ENCODE measurements at places on chromosomes 1 and 21.
A peak's percentile ranks its signal among the peaks of the same experiment; 100 is the strongest.

DNA sequence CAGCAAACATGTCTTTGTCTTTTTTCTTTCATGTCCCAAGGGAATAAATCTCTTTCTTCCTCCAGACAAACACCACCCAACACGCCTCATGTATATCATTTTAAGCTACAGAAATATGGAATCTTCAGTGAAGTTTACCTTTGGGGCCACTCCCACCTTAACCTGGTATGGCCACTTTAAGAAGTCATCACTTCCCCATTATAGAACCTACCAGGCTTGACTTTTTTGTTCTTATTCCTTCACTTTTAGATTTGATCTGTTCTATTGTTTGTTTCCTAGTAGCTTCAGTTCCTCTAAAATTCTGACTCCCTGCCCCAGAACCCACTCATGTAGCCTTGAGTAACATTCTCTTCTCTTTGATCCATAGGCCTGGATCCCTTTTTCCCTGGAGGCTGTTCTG is 226.3 kb downstream of the HLX start:
- DNase-seq, result no peak

DNA sequence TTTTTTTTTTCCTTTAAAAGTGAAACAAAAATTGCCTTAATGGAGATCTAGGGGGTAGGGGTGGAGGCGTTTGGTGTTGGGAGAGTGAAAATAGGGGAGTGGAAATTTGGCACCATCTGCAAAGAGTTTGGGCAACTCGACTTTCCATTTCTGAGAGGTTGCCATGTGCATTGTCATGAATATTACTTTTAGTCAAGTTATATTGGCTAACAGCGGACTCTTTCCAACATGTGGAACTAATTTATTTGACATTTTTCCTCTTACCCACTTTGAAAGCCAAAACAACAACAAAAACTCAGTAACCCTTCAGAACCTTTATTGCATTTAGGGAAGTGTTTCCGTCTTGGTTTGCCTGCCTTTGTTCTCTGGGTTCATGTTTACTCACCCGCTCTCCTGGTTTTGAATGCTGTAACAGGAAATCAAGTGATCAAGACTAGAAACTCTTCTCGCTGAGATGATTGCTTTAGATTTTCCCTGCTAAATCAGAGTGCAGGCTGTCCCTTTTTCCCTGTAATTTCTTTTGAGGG is 70.4 kb downstream of the CACHD1 start:
- DNase-seq, result peak; percentile 31

DNA sequence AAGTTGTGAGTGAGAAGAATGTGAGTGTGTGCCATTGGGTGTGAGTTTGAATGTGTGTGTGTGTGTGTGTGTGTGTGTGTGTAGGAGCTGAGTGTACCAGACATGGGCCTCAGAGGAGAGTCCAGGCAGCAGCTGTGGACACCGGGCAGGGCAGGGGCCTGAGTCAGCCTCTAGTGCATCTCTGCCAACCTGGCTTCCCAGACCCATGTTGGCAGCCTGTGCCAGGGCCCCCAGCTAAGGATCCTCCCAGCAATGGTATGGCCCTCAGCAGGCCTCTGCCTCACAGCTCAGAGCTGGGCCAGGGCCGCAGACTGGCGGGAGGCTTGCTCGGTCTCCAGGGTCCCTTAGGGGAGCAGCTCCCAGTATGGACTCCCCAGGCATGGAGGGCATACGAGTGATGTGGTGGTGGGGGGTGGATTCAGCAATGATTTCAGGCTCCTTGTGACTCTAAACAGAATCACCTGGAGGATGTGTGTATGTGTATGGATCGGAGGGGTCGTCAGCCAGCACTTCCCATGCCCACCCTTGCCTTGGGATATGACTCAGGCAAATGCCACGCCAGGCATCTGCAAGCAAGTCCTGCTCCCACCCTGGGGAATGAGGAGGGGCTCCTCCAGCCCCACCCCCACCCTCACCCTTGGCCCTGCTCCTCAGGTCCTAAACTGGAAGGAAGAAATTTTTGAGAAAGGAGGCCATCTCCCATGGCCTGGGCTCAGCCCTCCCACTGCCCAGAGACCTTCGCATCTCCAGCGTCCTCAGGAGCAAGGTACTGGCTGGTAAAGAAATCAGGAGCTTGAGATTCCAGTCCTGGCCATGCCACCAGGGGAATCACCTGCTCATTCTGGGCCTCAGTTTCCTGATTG is 1.8 kb upstream of the FOXO6 start:
- DNase-seq, result no peak

DNA sequence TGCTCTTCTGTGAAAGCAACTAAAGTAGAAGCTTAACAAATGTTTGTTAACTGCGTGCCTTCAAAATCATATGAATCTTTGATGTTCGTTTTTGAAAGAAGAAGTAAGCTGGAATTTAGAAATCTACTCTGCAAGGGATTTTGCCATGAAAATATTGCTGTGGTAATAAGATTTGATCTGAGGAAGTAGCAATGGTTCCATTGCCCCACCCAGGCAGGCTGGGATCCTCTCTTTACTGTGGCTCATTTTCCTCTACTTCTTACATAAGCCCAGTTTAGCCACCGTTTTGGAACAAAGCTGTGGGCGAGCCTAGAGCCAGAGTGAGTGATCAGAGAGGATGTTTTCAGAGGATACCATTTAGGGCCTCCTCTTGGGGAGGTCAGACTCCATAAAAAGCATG is 20.3 kb upstream of the PTGFRN start:
- no peak for DNase-seq

- DNase-seq, result no peak
Observed at GRCh38 chr1:43711049-43711448, 3.7 kb downstream of the ST3GAL3 start.

- DNase-seq, result no peak
Observed at GRCh38 chr1:198599749-198600148, 39.1 kb upstream of the PTPRC start.

DNA sequence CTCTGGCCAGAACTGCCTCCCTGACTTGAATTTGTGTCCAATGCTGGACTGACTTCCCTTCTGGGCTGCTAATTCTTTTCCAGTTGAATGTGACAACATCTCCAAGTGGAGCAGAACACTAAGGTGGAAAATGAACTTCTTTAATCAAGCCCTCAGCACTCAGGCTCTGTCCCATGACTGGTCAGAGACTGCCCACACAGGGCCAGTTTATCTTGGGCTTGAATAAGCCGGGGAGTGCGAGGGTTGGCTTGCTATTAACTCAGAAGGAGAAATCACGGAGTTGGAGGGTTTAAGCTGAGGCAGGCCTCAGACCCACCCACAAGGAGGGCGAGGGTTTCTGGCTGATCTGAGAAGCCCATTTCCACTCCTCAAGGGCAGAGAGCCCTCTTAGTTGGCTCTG is 12.4 kb downstream of the KCNA10 start:
- no peak for DNase-seq

DNA sequence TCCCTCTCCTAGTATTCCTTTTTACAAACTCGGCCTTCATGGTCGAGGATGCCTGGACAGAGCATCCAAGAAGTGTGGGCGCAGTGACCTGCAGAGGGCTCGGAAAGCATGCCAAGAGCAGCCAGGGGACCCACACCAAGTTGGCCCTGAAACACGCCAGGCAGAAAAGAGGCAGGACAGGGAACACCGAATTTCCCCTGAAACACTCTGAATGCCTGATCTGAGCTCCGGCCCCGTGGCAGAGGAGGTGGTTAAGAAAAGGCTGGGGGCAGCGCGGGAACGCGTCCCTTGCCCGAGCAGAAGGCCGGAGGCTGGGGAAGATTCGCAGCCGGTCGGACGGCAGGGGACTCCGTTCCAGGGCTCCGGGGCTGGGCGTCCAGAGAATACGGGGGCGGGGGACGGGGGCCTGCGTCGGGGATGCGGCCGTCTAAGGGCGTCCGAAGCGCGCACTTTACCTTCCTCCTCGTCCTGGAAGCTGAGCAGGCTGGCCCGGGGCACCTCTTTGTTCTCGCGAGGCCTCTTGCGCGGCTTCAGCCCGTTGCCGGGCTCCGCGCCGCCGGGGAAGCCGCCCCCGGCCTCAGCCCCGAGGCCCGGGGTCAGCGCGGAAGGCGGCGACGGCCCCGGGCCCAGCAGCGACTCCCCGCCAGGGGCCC is 558 bp downstream of the PAXBP1 start:
- DNase-seq, result peak; percentile 69

DNA sequence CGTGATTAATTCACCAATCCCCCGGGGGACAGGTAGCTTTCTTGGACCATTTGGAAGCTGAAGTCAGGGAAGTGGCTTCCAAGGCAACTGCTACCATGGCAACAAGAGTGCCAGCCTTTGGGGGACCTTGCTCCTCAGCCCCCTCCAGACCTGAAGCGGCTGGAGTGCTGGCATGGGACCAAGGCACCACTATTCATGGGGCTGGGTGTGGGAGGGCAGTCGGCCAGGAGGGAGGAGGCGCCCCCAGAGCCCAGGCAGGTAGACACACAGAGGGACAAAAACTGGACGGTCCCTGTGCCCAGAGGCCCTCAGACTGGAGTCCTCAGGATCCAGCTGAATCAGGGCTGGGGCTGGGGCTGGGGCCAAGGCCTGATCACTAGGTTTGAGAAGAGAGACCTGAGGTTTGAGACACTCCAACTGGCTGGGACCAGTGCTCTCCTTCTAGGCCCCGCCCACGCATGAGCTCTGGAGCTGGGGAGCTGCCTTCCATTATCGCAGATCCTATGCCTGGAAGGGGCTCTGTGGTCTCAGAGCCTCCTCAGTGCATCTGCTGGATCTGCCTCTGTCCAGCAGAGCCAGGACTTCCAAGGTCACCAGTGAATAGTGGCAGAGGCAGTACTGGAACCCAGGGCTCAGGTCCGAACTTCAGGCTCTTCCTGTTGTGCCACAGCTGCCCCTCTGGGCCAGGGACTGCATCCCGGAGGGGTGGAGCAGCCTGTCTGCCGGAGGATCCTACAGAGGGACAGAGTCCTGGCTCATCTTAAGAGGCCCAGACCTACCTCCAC is 3.3 kb upstream of the KNCN start:
- no peak for DNase-seq

DNA sequence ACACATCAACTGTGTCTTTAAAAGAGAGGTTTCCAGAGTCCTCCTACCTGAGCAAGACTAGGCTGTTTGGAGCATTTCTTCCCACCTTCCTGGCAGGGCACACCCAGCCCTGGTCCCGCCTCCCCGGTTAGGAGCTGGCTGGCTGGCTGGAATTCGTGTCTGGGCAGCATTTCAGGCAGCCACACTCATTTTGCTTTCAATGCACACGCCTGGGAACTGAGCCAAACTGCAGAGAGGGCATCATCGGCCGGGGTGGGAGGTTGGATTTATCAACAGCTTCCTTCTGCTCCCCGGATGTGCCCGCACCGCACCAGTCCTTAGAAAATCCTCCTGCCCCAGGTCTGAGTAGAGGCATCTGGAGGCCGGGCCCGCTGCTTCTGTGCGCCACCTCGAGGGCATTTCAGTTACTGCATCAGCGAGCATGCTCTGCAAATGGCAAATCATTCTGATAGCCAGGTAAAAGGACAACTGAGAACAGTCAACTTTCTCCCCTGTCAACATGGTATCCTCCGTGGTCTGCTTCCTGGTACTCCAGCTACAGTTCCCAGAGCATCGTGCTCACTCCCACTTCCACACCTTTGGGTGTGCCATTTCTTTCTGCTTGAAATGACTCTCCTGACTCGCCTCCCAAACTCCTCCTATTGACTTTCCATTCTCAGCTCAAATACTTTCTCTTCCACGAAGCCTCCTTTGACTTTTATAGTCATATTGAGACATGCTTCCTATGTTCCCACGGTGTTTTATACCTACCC is 20.6 kb downstream of the TCEA3 start:
- peak; percentile 87 for DNase-seq

GRCh38 chr1:1929639-1930545 is 10.8 kb upstream of the TMEM52 start:
- no peak for DNase-seq
